MCF 10A (cell line): ENCODE measurements at places on chromosomes 4 and X.

- no peak overlapping the region for H3K4me3 ChIP-seq
- no peak for DNase-seq
- H3K36me3 ChIP-seq, result peaks cover 6% of the 10 kb centered on the region
- H3K27me3 ChIP-seq, result no peaks in the 10 kb centered on the region
These were observed 22.9 kb downstream of the CCDC149 start for GRCh38 chr4:24889991-24890390.

- H3K27ac ChIP-seq, result no peak overlapping the region
- H3K36me3 ChIP-seq, result no peaks in the 10 kb centered on the region
- no peak overlapping the region for H3K4me3 ChIP-seq
- DNase-seq, result no peak
- no peaks in the 10 kb centered on the region for H3K27me3 ChIP-seq
- no peaks in the 10 kb centered on the region for H3K4me1 ChIP-seq
These were observed 280.9 kb upstream of the PRKX start for GRCh38 chrX:3994315-3994714.

DNA sequence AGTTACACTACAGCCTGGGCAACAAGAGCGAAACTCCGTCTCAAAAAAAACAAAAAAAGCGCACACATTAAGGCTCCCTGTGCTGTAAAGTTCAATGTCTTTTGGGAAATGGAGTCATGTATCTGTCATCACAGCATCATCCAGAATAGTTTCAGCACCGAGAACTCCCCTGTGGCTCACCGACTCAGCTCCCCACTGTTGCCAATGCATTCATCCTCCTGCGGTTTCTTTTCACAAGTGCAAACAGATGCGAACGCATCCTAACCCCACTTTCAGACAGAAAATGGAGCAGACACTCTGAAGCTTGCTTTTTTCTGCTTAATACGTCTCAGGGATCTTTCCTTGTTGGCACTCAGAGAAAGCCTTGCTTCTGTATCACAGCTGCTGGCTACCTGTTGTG lies 13.8 kb upstream of the SH3TC1 start:
- H3K36me3 ChIP-seq, result no peaks in the 10 kb centered on the region
- peak; percentile 77 for DNase-seq
- H3K27ac ChIP-seq, result no peak overlapping the region
- H3K4me1 ChIP-seq, result peaks cover 41% of the 10 kb centered on the region
- no peak overlapping the region for H3K4me3 ChIP-seq

DNA sequence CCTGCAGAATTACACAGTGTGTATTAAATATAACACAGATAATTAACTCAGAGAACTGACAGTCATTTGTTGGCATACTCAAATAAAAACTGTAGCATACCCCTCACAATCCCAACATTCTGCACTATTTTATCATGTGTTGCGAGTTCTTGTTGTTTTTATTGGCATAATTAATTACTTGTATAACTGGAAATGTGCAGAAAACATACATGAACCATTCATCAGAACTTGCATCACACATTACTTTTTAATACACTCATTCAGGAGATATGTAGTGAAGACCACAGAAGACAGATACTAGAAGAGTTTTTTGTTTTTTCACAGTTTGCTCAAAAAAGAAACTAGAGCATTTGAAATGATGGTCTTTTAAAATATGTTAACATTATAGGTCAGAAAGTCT lies 74.6 kb upstream of the NEIL3 start:
- peak; percentile 4 for DNase-seq
- peaks cover 6% of the 10 kb centered on the region for H3K4me1 ChIP-seq

DNA sequence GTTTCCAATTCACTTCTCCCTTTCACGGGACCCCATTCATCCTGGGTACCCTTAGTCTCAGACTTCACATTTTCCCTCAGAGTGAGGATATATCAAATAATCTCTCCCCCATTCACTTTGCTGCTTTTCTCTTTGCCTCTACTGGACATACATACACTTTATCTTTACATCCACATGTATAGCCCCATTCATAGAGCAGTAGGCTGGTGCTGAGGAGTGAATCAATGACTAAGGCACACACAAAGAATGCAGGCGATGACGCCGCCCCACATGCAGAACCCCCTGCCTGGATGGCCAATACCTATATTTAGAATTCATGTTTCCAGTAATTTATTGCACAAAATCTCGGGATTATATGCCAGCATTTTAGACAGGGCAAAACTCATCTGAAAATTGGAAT lies 554.3 kb upstream of the TENM3 start:
- H3K4me1 ChIP-seq, result peaks cover 14% of the 10 kb centered on the region
- no peak for DNase-seq
- no peak overlapping the region for H3K27ac ChIP-seq
- H3K27me3 ChIP-seq, result no peaks in the 10 kb centered on the region
